Endothelial cell of coronary artery (primary cell): ENCODE measurements at places on chromosomes 6 and 20. TPM values are rescaled to one million over a fixed set of nuclear protein-coding genes. Genes with fewer than 3 reads are reported as not detected.

CD93 gene
- total RNA-seq, result 442 and 546 TPM in 2 replicates

PKIG gene
- total RNA-seq, result 91.2 and 240 TPM in 2 replicates

GPSM3 gene
- total RNA-seq, result 4.2 and 5.5 TPM in 2 replicates

PTPRT gene
- total RNA-seq, result not detected in 2 replicates

CASS4 gene
- not detected in 2 replicates for total RNA-seq

OVOL2 gene
- not detected in 2 replicates for total RNA-seq

PGM3 gene
- total RNA-seq, result 77.1 and 106 TPM in 2 replicates

ANKRD66 gene
- total RNA-seq, result not detected in 2 replicates

CCM2L gene
- total RNA-seq, result 7.8 and 13.1 TPM in 2 replicates

NKAPL gene
- 0.27 and 0.85 TPM in 2 replicates for total RNA-seq

CLPSL2 gene
- not detected in 2 replicates for total RNA-seq

EEF1A2 gene
- 1.0 and 2.0 TPM in 2 replicates for total RNA-seq

LTB gene
- total RNA-seq, result 2.1 and 2.3 TPM in 2 replicates

MEP1A gene
- total RNA-seq, result not detected in 2 replicates

NR2E1 gene
- not detected in 2 replicates for total RNA-seq

SNAP25 gene
- total RNA-seq, result not detected in 2 replicates

PDSS2 gene
- total RNA-seq, result 6.2 TPM in 2 replicates

GFOD1 gene
- 43.8 and 44.5 TPM in 2 replicates for total RNA-seq

BACH2 gene
- total RNA-seq, result 0.09 and 0.27 TPM in 2 replicates

MEI4 gene
- total RNA-seq, result under 0.01 TPM in 1 of 2 replicates, not detected in the other

SLC32A1 gene
- total RNA-seq, result not detected in 2 replicates

SNAP91 gene
- total RNA-seq, result not detected in 2 replicates

COL9A3 gene
- 0.19 and 0.27 TPM in 2 replicates for total RNA-seq

RAE1 gene
- 27.7 TPM in 2 replicates for total RNA-seq

TAF11 gene
- total RNA-seq, result 31.6 and 32.6 TPM in 2 replicates

C4A gene
- total RNA-seq, result 0.99 and 2.0 TPM in 2 replicates

GUCA1A gene
- not detected in 2 replicates for total RNA-seq

SMIM8 gene
- total RNA-seq, result 4.1 TPM in 2 replicates

ESF1 gene
- 15.6 and 16.8 TPM in 2 replicates for total RNA-seq

PSORS1C2 gene
- not detected in 2 replicates for total RNA-seq

HAO1 gene
- total RNA-seq, result not detected in 2 replicates

GZF1 gene
- 18.4 and 28.7 TPM in 2 replicates for total RNA-seq

SUN5 gene
- not detected in 2 replicates for total RNA-seq

EYS gene
- total RNA-seq, result under 0.01 TPM in 1 of 2 replicates, not detected in the other

NKX2-4 gene
- not detected in 2 replicates for total RNA-seq

TAAR1 gene
- not detected in 2 replicates for total RNA-seq

CLDN20 gene
- total RNA-seq, result not detected in 2 replicates

LPA gene
- total RNA-seq, result not detected in 2 replicates

SRMS gene
- total RNA-seq, result not detected in 2 replicates

TRIM31 gene
- not detected in 2 replicates for total RNA-seq

MRAP2 gene
- 0.38 and 4.6 TPM in 2 replicates for total RNA-seq

SPAG4 gene
- 5.1 and 23.5 TPM in 2 replicates for total RNA-seq

SDCBP2 gene
- total RNA-seq, result 3.2 and 8.1 TPM in 2 replicates

CLVS2 gene
- total RNA-seq, result under 0.01 TPM in 1 of 2 replicates, not detected in the other

DEFB124 gene
- total RNA-seq, result not detected in 2 replicates

AAR2 gene
- total RNA-seq, result 20.9 and 21.1 TPM in 2 replicates

FAM209B gene
- total RNA-seq, result 0.18 TPM in 1 of 2 replicates, not detected in the other

PTCRA gene
- not detected in 2 replicates for total RNA-seq

BCL2L1 gene
- total RNA-seq, result 63.2 and 78.0 TPM in 2 replicates

ELOVL4 gene
- total RNA-seq, result 0.94 and 1.6 TPM in 2 replicates

NOL7 gene
- total RNA-seq, result 74.3 and 77.1 TPM in 2 replicates

C20orf202 gene
- 0.09 TPM in 1 of 2 replicates, not detected in the other for total RNA-seq

ZSCAN12 gene
- total RNA-seq, result 2.7 and 6.3 TPM in 2 replicates
